ENCODE measurements at places on chromosomes 3 and 15. TPM values are rescaled to one million over a fixed set of nuclear protein-coding genes. Genes with fewer than 3 reads are reported as not detected.
A peak's percentile ranks its signal among the peaks of the same experiment; 100 is the strongest.

PRSS50 gene
- total RNA-seq: 1.9 TPM

- DNase-seq: no peak
Observed at GRCh38 chr3:158801201-158801600, 653 bp upstream of the MFSD1 start.

DNA sequence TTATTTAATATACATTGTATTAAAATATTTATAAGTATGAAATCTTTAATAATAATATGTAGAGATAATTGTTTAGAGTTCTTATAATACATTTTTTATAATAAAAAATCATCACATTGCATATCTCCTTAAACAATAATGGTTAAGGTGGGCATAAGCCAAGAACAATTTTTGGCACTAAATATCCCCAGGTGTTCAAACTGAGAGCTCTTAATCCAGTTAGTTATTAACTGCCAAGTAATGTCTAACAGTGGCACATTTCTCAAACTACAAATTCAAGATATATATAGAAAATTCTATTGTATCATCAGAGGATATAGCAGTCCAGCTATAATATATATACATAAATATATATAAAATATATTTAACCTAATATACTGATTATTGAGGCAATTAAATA is 680.8 kb downstream of the SI start:
- no peak for DNase-seq

GRCh38 chr3:161371441-161372320 is at the start of gene SPTSSB:
Gene SPTSSB, minus strand, starts transcription at chr3:161371517. Its CDS starts 25,194 bp downstream, at chr3:161346323.
- DNase-seq: peak; percentile 76
